Peyer's patch (tissue), 4 donors: ENCODE measurements at places on chromosomes 3 and 15.

DNA sequence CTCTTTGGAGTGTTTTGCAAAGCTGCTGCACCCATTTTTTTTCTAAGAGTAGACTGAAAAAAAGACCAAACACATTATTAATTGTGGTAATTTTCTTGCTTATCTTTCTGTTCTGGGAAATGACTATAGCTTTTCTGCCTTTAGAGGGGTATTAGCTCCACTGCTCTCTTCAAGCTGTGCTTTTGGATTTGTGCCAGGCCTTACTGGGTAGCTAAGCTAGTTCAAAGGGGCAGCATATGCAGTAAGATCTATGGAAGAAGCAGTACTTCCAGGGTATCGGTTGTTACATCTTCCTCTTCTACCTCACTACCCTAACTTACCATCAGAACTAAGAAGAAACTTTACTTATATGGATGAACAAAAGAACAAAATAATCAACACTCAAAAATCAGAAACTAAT, 28.7 kb upstream of the ARIH1 start:
- no peak overlapping the region for H3K4me3 ChIP-seq
- no peaks in the 10 kb centered on the region for H3K27me3 ChIP-seq
- H3K4me1 ChIP-seq: no peaks in the 10 kb centered on the region

DNA sequence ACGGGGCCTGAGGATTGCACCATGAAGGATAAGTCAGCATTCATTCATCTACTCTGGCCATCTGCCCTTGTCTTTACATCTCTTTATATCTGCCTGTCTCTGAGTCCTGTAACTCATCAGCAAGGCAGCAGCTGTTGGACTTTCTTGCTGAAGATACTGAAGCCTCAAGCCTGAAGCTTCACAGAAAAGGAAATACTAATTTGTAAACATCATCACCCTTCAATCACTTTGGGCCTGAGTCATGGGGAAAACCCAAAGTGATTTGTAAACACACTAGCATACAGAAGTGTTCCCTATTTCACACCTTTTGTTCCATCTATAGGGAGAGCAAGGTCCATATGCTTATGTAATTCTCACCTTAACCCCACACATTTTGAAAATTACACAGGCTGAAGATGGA, 928.2 kb downstream of the EPHA3 start:
- no peak for DNase-seq
- no peaks in the 10 kb centered on the region for H3K4me1 ChIP-seq
- H3K36me3 ChIP-seq: no peaks in the 10 kb centered on the region
- H3K27me3 ChIP-seq: no peaks in the 10 kb centered on the region
- no peak overlapping the region for H3K27ac ChIP-seq
- no peak overlapping the region for H3K4me3 ChIP-seq

- H3K27ac ChIP-seq: no peak overlapping the region
- DNase-seq: no peak
- no peaks in the 10 kb centered on the region for H3K27me3 ChIP-seq
- no peak overlapping the region for H3K4me3 ChIP-seq
Observed at GRCh38 chr3:46820852-46821251, 42.4 kb downstream of the MYL3 start.

- H3K36me3 ChIP-seq: no peaks in the 10 kb centered on the region
- no peak for DNase-seq
- H3K27me3 ChIP-seq: no peaks in the 10 kb centered on the region
Observed at GRCh38 chr3:27504749-27505148, 20.6 kb upstream of the SLC4A7 start.

DNA sequence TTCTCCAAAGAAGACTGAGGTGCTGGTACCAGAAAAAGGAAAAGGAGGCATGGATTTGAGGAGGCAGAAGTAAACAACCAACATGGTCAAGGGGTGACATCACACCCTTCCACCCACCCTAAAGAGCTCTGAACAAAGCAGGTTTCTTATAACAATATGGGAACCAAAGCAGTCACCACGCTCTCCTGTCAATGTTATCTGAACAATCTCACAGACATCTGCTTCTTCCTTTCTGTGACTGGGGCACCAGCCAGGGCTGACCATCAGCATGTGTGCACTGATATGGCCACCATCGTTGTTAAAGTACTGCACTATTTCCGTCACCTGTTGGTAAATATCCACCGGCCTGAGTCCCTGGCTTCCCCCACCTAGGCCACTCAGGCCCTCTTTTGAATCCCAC, 252.9 kb downstream of the SHQ1 start:
- no peak overlapping the region for H3K4me3 ChIP-seq
- no peak overlapping the region for H3K27ac ChIP-seq
- no peak for DNase-seq
- no peaks in the 10 kb centered on the region for H3K27me3 ChIP-seq
- no peaks in the 10 kb centered on the region for H3K36me3 ChIP-seq
- no peaks in the 10 kb centered on the region for H3K4me1 ChIP-seq

- no peak overlapping the region for H3K27ac ChIP-seq
- no peak for DNase-seq
- H3K36me3 ChIP-seq: no peaks in the 10 kb centered on the region
- no peaks in the 10 kb centered on the region for H3K27me3 ChIP-seq
Observed at GRCh38 chr3:7489417-7489816, 628.5 kb downstream of the GRM7 start.
